ENCODE measurements at places on chromosomes 1 and 21.

DNA sequence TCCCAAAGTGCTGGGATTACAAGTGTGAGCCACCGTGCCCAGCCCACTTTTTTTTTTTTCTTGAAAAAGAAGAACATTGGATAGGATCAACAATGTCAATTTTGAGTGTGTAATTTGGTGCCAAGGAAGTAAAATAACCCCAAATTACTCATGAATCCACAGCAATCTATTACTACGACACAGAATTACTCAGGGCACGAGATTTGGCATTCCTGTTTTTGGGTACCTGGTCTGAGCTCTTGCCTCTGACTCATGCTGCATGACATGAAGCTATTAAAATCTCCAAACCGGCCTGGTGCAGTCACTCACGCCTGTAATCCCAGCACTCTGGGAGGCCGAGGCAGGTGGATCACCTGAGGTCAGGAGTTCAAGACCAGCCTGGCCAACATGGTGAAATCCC is 10.4 kb downstream of the RNF19B start:
- no peak for DNase-seq

GRCh38 chr1:9643351-9644256 is 7.9 kb upstream of the PIK3CD start:
- DNase-seq, result no peak

GRCh38 chr1:169426174-169426705 is 1.0 kb downstream of the CCDC181 start:
- DNase-seq, result no peak

DNA sequence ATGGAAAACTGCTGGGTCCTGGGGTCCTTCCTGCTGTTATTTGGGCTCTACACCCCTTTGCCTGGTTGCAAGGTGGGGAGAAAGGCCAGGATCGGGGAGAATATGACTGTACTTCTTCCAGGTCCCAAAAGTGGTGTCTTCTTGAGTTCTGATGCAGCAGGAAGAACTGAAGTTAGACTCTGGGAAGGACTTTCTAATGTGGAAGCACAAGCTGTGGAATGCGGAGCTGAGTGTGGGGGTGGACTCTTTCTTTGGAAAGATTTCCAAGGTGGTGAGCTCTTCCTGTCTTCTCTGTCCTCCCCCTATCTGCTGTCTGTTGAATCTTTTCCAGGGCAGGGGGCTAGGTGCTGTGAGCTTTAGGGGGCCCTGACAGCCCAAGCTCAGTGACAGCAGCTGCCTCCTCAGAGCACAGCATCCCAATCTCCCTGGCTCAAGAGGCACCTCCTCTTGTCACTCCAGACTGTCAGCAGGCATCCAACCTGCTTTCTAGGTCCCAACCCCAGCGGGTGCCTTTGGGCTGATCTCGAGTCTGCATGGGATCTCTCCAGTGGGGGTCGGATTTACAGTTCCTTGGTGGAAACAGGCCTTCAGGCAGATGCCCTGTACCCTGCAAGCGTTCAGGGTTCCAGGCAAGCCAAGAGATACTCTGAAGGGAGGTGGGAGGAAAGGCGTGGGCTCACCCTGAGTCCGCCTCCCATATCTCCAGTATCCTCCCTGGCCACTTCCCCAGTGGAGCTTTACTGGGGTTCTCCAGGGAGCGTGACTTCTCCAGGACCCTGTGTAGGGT is 23.2 kb downstream of the ADORA1 start:
- no peak for DNase-seq

GRCh38 chr1:97632075-97632474 is 288.8 kb downstream of the DPYD start:
- no peak for DNase-seq

DNA sequence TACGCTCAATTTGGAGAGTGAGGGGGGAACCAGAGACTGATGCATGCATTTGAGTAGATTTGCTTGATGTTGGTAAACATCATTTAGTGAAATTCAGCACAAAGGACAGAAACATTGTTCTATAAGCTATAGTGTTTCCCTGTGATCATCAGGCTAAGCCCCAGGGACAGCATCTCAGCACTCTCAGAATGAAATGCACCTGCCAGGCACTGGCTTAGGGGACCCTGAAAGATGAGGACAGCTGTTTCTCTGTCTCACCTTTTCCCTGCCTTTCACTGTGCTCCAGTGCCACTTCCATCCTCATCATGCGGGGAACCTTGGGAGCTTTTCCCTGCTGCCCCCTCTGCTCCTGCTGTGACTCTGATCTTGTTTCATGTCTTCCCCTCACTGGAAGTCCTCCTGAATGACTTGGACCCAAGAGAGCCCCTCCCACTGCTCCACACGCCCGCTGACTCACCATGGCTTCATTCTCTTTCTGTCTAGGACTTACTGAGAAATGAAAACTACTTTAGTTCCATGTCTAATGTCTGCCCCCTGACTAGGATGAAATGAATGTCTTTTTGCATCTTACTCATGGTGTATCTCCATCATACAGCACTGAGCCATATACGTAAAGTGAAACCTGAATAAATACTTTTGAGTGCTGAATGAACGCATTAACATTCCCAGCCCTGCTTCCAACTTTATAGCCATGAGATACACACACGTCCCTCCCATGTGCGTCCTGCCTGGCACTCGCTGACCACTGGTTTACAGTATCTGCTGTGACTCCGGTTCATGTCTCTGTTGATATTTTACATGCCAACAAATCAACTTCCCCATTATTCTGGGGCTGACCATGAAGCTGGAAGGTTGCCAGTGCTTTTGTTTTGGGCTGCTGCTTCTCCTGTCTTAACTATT is 182.0 kb downstream of the PCP4 start:
- DNase-seq, result no peak

DNA sequence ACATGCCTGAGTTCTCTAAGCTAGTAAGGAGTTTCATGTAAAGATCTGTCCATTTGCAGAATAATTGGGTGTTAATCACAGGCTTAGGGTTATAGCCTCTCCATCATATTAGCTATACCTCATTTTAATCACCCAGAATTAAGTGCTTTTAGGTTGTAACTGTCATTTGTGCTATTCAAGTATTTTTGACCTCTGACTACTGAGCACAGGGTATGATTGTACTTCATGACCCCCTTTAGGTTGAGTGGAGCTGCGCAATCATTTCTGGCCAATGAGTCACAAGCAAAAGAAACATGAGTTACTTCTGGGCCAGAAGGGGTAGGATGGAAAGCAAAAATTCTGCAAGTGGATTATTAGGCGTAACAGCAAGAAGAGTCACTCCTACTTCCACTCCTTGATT is 8.4 kb upstream of the SNX7 start:
- no peak for DNase-seq

DNA sequence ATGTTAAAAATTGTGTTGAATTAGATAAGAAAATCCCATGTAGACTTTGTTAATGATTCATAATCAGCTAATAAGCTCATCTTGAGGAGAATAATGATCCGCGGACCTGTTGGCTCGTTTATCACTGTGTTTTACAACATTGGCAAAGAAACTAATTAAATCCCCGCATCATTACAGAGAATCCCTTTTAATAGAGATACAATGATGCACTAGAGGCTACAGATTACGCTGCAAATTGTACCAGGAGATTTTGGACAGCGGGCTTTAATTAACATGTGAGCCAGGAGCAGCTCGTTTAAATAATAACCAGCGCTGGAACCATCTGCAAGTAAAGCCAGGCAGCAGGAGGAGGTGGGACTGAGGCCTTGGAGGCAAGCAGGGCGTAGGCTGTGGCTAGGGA is 280.3 kb upstream of the POU3F1 start:
- no peak for DNase-seq

GRCh38 chr1:155962599-155963211 is 15.6 kb downstream of the ARHGEF2 start:
- DNase-seq, result no peak
